B cell (primary cell): ENCODE measurements at places on chromosomes 1 and 21. TPM values are rescaled to one million over a fixed set of nuclear protein-coding genes. Genes with fewer than 3 reads are reported as not detected.
A peak's percentile ranks its signal among the peaks of the same experiment; 100 is the strongest.

Gene KIF26B
- total RNA-seq, result 0.62 and 0.75 TPM in 2 replicates

Gene WDR77
- total RNA-seq, result 40.5 and 41.4 TPM in 2 replicates

Gene OR2T33
- not detected in 2 replicates for total RNA-seq

Gene KLHL12
- 25.5 and 26.1 TPM in 2 replicates for total RNA-seq

Gene TPTE
- total RNA-seq, result not detected in 2 replicates

DNA sequence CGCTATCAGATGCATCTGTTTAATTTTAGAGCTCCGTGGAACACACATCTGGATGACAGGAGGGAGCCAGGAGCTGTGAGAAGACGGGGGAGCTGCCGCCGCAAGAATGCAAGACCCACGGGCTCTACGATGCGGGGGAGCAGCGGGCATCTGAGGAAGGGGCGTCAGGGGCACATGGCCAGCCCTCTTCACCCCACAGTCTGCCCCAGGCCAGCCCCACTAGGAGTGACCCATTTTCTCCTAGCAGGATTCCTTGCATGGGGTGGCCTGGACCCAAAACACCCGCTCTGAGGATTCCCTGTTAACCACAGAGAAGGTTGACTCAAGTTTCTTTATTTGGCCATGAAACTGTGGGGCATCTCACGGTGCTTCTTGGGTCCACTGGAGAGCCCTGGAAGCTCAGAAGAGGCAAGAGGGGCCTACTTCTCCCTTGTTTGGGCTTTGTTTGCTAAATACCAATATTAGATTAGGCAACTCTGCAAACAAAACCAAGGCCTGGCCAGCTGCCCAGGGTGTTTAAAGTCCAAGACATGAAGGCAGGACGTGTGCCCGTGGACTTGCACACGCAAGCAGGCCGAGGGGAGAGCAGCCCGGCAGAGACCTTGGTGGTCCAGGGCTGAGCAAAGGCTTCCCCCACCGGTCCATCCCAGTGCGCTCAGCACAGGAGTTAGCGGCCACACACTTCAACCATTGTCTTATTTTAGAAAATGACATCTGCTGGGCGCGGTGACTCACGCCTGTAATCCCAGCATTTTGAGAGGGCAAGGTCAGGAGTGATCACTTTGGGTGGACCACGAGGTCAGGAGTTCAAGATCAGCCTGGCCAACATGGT, 89.8 kb downstream of the DHRS3 start:
- H3K27me3 ChIP-seq, result no peaks in the 10 kb centered on the region
- no peak for DNase-seq
- no peaks in the 10 kb centered on the region for H3K36me3 ChIP-seq
- no peak overlapping the region for H3K27ac ChIP-seq

- no peaks in the 10 kb centered on the region for H3K36me3 ChIP-seq
- H3K4me3 ChIP-seq, result no peak overlapping the region
- no peak overlapping the region for H3K27ac ChIP-seq
- no peaks in the 10 kb centered on the region for H3K4me1 ChIP-seq
- no peaks in the 10 kb centered on the region for H3K27me3 ChIP-seq
Measured at GRCh38 chr21:38917043-38917774, 111.5 kb downstream of the ETS2 start.

GRCh38 chr21:45362077-45362747, 42.8 kb upstream of the COL18A1 start:
- H3K27ac ChIP-seq, result no peak overlapping the region
- H3K27me3 ChIP-seq, result no peaks in the 10 kb centered on the region
- H3K4me3 ChIP-seq, result no peak overlapping the region

- no peaks in the 10 kb centered on the region for H3K27me3 ChIP-seq
- DNase-seq, result no peak
- no peaks in the 10 kb centered on the region for H3K4me1 ChIP-seq
Measured at GRCh38 chr1:239819096-239819495, 272.6 kb upstream of the FMN2 start.

GRCh38 chr1:108717774-108718316, 5.1 kb downstream of the FNDC7 start:
- H3K27me3 ChIP-seq, result no peaks in the 10 kb centered on the region
- H3K4me3 ChIP-seq, result no peak overlapping the region
- H3K4me1 ChIP-seq, result no peaks in the 10 kb centered on the region
- H3K36me3 ChIP-seq, result no peaks in the 10 kb centered on the region

- DNase-seq, result no peak
- no peaks in the 10 kb centered on the region for H3K27me3 ChIP-seq
- peak overlapping the region; percentile 86 for H3K27ac ChIP-seq
- no peak overlapping the region for H3K4me3 ChIP-seq
- H3K4me1 ChIP-seq, result peaks cover 41% of the 10 kb centered on the region
Measured at GRCh38 chr1:26784023-26784871, 3.5 kb upstream of the PIGV start.
